Activated naive CD8-positive, alpha-beta T cell treated with anti-CD3 and anti-CD28 coated beads, Interleukin-2, amount 10 ng/mL, durations not matched to agents 7 days and 5 days (primary cell): ENCODE measurements at places on chromosomes 12 and 14. TPM values are rescaled to one million over a fixed set of nuclear protein-coding genes. Genes with fewer than 3 reads are reported as not detected.

DNA sequence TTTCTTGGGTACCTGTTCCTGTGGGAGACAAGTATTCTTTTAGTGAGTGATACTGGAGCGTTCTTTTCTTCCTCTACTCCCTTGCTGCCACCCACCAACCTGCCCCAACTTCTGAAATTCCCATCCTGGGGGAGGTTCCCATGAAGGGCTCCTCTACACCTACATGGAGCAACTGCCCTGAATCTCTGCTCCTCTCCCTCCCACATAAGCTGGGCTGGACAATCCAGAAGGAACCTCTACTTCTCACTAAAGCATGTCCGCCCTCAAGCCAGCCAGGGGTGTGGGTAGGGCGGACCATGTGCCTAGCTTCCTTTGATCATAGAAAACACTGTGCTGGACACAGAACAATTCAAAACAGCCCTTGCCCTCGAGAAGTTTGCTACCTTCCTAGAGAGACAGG is 25.9 kb upstream of the ESRRB start:
- no peaks in the 10 kb centered on the region for H3K36me3 ChIP-seq
- H3K4me1 ChIP-seq, result peaks cover 5% of the 10 kb centered on the region
- no peak overlapping the region for H3K4me3 ChIP-seq

GRCh38 chr12:104906695-104907094 is 51.4 kb downstream of the SLC41A2 start:
- DNase-seq, result no peak
- H3K36me3 ChIP-seq, result no peaks in the 10 kb centered on the region
- no peak overlapping the region for H3K4me3 ChIP-seq
- H3K27me3 ChIP-seq, result peaks cover 14% of the 10 kb centered on the region
- no peak overlapping the region for H3K27ac ChIP-seq

DNA sequence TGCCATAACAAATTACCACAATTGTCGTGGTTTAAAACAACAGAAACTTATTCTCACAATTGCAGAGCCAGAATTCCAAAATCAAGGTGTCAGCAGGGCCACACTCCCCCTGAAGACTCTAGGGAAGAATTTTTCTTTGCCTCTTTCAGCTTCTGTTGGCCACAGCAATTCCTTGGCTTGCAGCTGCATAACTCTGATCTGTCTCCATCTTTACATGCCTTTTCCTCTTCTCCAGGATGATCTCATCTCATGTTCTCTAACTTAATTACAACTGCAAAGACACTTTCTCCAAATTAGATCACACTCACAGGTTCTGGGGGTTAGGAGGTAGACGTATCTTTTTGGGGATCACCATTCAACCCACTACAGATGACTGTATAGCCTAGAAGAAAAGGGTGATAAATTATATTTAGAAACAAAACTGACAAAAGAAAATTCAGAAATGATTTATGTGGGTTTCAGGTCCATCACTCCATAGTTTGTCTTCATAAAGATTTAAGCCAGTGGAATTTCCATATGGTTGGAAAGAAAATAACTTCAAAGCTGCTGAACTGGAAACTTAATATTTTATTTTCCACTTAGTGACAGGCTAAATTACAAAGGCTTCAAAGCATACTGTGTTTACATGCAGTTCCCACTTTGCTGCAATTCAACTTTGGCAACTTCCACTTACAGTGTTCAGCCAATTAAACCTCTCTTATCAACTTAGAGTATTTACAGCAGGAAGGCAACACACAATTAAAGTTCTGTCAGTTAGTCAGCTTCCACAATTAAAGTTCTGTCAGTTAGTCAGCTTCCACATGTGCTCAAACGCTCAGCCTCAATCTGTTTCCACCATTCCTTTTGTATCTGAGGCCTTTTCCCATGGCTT is 213.3 kb downstream of the EPS8 start:
- no peaks in the 10 kb centered on the region for H3K27me3 ChIP-seq
- peak overlapping the region; percentile 57 for H3K27ac ChIP-seq
- H3K36me3 ChIP-seq, result peaks cover 31% of the 10 kb centered on the region
- no peak for DNase-seq
- peaks cover 27% of the 10 kb centered on the region for H3K4me1 ChIP-seq

- DNase-seq, result no peak
- no peaks in the 10 kb centered on the region for H3K27me3 ChIP-seq
- no peak overlapping the region for H3K27ac ChIP-seq
- H3K4me1 ChIP-seq, result peaks cover 8% of the 10 kb centered on the region
- no peak overlapping the region for H3K4me3 ChIP-seq
These were observed 35.4 kb downstream of the SGPP1 start for GRCh38 chr14:63692310-63693020.

DNA sequence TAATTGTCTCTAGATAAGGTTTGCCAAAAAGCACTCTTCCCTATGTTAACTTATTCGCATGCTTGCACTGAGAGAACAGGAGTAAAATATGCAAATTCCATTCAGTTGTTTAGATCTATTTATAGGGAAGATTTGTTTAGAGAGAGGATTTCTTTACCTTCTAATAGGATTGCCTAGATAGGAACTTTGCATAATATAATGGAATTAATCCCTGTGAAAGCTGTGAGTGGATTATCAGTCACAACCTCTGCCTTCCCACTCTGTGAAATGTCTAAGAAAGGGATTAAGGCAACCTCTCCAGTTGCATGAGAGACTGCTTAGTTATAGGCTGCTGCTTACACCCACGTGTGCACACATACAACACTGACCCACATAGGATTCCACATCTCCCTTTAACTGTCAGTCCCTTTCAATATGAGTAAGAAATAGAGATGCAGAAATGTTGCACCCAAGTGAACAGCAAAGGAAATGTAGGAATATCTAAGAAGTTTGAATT is 83.2 kb downstream of the ALG10B start:
- H3K36me3 ChIP-seq, result no peaks in the 10 kb centered on the region
- no peak overlapping the region for H3K27ac ChIP-seq
- no peaks in the 10 kb centered on the region for H3K27me3 ChIP-seq
- DNase-seq, result no peak

GRCh38 chr12:6948873-6949594 is 2.1 kb upstream of the PTPN6 start:
- H3K4me1 ChIP-seq, result peaks cover 60% of the 10 kb centered on the region
- no peak for DNase-seq
- H3K27me3 ChIP-seq, result no peaks in the 10 kb centered on the region
- H3K27ac ChIP-seq, result peak overlapping the region; percentile 97
- peaks cover 19% of the 10 kb centered on the region for H3K36me3 ChIP-seq
- peak overlapping the region; percentile 79 for H3K4me3 ChIP-seq

DNA sequence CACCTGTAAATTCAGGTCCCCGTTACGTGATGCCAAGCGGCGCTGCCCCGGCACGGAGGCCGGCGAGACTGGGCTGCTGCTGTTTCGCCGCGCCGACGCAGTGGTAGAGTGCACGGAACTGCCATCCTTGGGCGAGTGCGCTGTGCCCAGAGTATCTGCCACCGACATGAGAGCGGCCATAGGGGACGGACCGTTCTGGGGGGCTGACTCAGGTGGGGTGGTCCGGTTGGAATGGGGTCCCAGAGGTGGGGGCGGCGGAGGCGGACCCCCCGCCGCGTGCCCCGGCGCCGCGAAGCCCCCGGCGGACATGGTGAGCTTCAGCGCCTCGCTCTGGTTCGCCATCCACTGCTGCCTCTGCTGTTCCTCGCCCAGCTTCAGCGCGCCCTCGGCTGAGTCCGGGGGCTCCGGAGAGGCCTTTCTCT is 2.8 kb downstream of the IRF2BPL start:
- H3K4me3 ChIP-seq, result peak overlapping the region; percentile 74
- peaks cover 47% of the 10 kb centered on the region for H3K4me1 ChIP-seq
- H3K27ac ChIP-seq, result peak overlapping the region; percentile 54

GRCh38 chr12:28998662-28999120 is 150.4 kb upstream of the FAR2 start:
- peaks cover 4% of the 10 kb centered on the region for H3K27me3 ChIP-seq
- H3K27ac ChIP-seq, result no peak overlapping the region
- DNase-seq, result no peak

DNA sequence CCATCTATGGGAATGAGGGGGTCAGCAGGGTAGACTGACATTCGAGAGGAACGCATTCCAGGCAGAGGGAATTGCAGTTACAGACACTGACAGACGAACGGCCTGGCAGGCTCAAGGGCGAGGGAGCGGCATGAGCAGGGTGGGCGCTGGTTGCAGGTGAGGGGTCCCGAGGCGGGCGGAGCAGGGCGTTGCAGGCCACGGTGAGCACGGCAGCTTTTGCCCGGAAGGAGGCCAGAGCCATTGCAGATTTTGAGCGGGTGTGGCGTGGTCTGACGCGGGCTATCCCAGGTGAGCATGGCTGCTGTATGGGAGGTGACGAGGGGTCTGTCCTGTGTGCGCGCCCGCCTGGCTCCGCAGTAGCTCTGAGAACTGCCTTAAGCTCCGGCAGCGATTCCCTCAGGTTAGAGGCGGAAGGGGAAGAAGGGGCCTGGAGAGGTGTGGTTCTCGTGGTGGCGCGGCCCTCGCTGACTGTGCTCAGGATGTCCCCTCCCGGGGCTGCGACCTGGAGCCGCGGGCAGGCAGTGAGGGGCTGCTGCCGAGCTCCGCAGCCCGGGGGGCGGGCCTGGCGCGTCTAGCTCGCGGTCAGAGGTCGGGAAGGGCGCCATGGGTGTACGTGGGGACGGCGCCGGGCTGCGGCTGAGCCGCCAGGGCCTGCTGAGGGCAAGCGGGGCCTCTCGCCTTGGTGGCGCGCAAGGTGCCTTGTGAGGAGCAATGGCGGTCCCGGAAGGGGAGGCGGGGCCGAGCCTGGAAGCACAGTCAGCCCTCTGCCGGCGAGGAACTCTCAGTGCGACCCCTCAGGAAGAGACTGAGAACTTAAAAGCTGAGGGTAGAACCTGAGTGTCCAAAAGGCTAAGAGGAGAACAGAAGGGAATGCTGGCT is 177.1 kb downstream of the CACNA1C start:
- H3K36me3 ChIP-seq, result no peaks in the 10 kb centered on the region
- H3K4me3 ChIP-seq, result no peak overlapping the region
- H3K27me3 ChIP-seq, result peaks cover 19% of the 10 kb centered on the region
- DNase-seq, result no peak
- no peaks in the 10 kb centered on the region for H3K4me1 ChIP-seq
- no peak overlapping the region for H3K27ac ChIP-seq

DNA sequence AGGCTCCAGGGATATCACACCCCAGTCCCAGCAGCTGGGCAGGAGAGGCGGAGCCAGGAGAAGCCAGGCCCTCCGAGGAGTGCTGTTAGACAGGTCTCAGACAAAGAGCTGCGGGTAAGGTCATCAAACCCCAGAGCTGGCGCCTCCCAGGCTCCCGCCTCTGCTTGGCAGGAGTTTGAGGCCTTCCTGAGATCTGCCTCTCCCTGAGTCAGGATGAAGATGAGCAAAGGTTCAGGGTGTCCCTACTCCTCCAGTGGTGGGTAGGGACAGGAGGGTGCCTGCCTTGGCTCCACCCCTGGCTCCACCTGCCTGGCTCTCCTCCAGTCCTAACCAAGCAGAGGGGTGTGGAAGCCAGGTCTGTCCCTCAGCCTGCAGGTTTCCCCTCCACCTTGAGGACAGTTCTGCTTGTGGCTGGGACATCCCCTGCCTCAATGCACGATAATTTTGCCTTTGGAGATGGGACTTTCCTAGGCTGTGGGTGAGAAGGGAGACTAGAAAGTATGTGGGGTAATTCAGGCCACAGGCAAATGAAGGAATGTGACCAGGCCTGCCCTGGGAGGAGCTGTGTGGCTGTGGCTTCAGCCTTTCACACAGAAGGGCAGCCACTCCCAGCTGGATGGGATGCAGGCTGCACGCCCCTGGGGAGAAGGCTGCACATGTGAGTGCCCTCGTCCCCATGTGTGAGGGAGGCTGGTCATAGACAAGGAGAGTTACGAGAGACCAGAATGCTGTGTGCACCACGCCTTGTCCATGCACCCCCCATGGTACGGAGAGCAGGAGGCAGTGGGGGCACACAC is 2.2 kb downstream of the PLEKHG6 start:
- H3K4me3 ChIP-seq, result no peak overlapping the region
- H3K27ac ChIP-seq, result peak overlapping the region; percentile 22
- no peaks in the 10 kb centered on the region for H3K36me3 ChIP-seq
- DNase-seq, result no peak
- H3K27me3 ChIP-seq, result peaks cover 22% of the 10 kb centered on the region

GRCh38 chr12:58920961-58921861 is 907 bp upstream of the LRIG3 start:
- H3K4me1 ChIP-seq, result peaks cover 3% of the 10 kb centered on the region
- no peaks in the 10 kb centered on the region for H3K36me3 ChIP-seq
- peaks cover 39% of the 10 kb centered on the region for H3K27me3 ChIP-seq
- no peak overlapping the region for H3K27ac ChIP-seq
- no peak for DNase-seq

DNA sequence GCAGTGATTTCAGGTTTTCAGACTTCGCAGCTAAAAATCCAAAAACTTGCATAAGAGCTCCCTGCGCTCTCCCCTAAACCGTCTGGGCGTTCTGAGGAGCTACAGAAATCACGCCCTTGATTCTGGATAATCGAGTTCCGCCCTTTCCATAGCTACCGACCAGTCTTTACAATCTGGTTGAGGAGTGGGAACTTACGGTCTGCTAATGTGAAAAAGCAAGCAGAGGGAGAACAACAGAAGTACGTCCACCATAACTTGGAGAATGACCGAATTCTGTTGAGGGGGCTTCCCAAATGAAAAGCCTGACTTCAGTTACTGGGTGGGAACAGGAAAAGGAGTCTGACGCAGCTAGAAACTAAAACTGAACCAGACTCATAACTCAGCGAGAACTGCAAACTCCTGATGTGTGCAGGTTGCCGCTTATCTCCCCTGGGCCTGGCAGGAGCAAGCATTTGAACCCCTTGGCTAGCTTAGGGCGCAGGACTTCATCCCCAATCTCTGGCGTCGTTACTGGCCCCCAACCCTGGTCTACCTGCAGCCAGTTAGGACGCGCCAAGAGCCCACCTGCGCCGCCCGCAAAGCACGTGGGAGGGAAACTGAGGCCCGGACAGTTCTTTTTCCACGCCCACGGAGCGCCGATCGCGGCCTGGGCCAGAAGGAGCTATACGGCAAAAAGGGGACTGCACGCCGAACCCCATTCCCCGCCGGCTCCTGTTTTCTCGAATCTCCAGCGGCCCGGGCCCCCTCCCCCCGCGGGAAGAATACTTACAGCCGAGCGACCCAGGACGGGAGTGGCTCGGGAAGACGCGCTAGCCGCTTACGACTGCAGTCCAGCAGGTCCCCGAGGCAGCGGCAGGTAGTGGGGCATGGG is 838 bp downstream of the LRIG3 start:
- no peaks in the 10 kb centered on the region for H3K36me3 ChIP-seq
- H3K4me1 ChIP-seq, result peaks cover 3% of the 10 kb centered on the region
- no peak overlapping the region for H3K27ac ChIP-seq
- H3K27me3 ChIP-seq, result peaks cover 39% of the 10 kb centered on the region
- DNase-seq, result peak; percentile 26
- H3K4me3 ChIP-seq, result no peak overlapping the region

Gene RASSF8
- 0.91 TPM for total RNA-seq

GRCh38 chr14:87601036-87601435 is 391.9 kb downstream of the GALC start:
- H3K27ac ChIP-seq, result no peak overlapping the region
- no peaks in the 10 kb centered on the region for H3K27me3 ChIP-seq
- no peak for DNase-seq
- H3K36me3 ChIP-seq, result no peaks in the 10 kb centered on the region
- H3K4me3 ChIP-seq, result no peak overlapping the region
- no peaks in the 10 kb centered on the region for H3K4me1 ChIP-seq

Gene VRTN
- not detected for total RNA-seq

GRCh38 chr12:113289361-113289760 is 45.5 kb downstream of the SLC8B1 start:
- no peak for DNase-seq
- H3K4me3 ChIP-seq, result no peak overlapping the region
- H3K27ac ChIP-seq, result peak overlapping the region; percentile 68
- peaks cover 6% of the 10 kb centered on the region for H3K36me3 ChIP-seq
